D341Med (cell line): ENCODE measurements at places on chromosomes 7 and 10.

DNA sequence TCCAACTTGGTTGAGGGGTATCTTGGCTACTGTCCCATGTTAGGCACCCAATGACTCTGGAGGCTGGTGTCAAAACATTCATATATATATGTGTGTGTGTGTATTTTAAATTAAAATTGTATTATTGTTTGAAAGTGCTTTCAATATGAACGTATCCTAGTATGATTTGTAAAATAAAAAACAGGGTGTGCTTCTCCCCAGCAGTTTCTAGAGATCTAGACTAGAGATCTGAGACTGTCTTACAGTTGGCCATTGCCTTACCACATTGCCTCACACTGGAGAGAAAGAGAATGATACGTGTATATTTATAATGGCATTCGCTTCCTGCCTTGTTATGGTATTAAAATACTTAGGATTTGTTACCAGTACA lies 1.2 kb downstream of the BAG3 start:
- DNase-seq = no peak

- no peak for DNase-seq
Observed at GRCh38 chr7:137853053-137853452, 6.3 kb upstream of the DGKI start.

- DNase-seq = no peak
Observed at GRCh38 chr10:100715445-100716385, 29.7 kb upstream of the PAX2 start.

- DNase-seq = no peak
Observed at GRCh38 chr10:70166394-70166793, 3.9 kb downstream of the SAR1A start.

DNA sequence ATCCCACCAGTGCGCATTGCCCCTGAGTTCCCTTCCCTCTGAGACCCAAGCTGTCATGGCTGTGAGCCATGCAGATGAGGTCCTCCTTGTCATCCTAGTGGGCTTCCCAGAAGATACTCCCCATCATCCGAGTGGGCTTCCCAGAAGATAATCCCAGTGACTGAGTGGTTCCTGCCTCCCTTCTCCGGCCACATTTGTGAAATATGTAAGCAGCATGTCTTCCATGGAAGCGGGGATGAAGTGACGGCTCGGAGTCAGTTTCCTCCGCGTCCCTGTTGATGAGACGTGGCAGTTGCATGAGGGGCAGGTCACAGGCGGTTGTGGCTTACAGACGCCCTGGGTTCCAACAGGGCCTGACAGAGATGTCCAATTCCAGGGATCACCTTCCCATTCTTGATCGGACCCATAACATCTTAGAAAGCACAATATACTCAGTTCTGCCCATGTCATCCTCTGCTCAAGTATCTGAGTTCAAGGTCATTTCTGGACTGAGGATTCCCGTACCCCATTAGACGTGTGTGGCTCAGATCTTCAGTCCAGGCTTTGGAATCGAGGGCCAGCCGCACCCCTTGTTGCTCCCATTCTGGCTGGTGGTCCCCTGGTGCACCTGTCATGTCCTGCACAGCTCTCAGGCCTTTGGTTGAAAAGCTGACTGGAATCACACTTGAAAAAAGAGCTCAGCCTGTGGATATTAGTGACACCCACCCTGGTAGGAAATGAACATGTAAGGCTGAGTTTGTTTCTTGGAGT lies 166.9 kb downstream of the PTPRN2 start:
- DNase-seq = no peak

DNA sequence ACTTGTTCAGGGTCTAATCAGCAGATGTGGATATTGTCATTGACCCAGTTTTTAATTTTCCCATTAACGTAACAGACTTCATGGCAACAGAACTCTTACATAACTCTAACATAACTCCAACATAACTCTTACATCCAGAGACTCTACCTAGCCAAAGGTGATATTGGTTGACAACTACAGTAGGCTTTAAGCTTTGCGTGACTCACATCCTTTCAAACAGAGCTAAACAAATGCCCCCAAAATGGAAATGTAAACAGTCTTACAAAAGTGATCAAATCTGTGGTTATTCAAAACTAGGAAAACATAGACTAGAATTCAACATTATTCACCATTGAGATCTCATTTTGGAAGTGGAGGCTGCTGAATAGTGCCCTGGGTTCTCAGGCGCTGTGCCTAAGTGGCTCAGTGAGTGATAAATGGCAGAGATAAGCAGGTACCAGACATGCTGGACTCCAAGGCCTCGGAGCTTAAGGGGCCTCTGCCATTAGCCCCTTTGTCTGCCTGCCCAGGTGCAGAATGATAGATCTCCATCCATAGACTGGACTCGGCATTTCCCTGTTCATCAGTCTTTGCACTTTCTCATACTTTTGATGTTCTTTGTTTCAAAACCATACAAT lies 34.3 kb upstream of the BTBD16 start:
- no peak for DNase-seq

DNA sequence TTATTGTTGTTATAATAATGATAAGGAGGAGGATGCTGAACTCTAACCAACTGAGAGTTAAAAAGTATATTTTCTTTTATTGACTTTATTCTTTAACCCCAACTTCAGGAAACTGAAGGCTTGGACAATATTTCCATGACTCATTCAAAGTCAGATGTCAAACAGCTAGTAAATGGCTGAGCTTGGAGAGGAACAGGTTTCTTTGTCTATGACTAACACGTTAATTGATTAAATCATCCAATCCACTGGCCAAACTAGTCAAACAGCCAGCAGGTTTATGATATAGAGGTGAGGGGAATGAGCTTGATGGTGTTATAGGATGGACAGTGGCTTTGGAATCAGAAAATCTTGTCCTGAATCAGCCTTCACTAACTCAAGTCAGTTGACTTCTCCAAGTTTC lies 119.1 kb upstream of the WDR11 start:
- DNase-seq = no peak

- DNase-seq = no peak
Observed at GRCh38 chr7:57339198-57339944, 110.6 kb upstream of the ZNF716 start.

GRCh38 chr10:3886191-3886590 lies 101.2 kb upstream of the KLF6 start:
- no peak for DNase-seq

- no peak for DNase-seq
Observed at GRCh38 chr7:156768698-156769472, 124.1 kb downstream of the LMBR1 start.

GRCh38 chr7:128894101-128894440 lies 16.4 kb downstream of the KCP start:
- DNase-seq = no peak

DNA sequence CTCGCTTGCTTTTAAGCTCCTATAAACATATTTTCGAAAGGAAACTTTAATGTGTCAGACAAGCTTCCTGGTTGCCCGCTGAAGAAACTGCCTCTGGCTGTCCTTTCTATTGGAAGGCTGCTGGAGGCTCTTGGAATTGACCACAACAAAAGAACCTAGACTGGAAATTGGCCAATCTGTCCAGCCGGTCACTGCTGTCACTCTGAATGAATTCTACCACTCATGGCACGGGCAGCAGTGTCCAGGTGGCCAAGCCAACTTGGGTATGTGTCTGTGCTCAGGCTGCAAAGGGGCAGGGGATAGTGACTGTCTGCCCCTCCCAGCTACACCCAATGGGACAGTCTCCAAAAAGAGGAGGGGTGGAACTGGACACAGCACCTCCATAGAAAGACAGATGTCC lies 57.6 kb downstream of the CDH23 start:
- DNase-seq = no peak
